Stimulated activated CD4-positive, alpha-beta T cell treated with anti-CD3 and anti-CD28 coated beads, Interleukin-1b, Interleukin-23, amount 100 ng/mL, for 1 hour (primary cell): ENCODE measurements at places on chromosomes 3 and 15.

- no peak for DNase-seq
Measured at GRCh38 chr15:43552986-43553385, 35.6 kb downstream of the MAP1A start.

DNA sequence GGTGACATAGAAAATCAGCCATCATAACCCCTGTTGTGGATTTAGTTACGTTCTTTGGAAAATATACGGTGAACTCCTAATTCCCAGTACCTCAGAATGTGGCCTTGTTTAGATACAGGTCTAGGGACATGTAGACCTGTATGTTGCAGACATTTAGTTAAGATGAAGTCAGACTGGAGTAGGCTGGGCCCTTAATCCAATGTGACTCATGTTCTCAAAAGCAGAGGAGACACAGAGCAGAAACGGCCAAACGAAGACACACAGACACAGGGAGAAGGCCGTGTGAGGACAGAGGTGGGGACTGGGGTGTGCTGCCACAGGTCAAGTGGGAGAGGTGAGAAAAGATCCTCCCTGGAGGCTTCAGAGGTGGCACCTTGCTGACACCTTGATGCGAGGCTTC is 119.0 kb upstream of the PROK2 start:
- no peak for DNase-seq

- no peak for DNase-seq
Measured at GRCh38 chr3:149080699-149081091, 5.6 kb downstream of the HLTF start.

- no peak for DNase-seq
Measured at GRCh38 chr15:74908635-74909034, 2.0 kb upstream of the FAM219B start.
